ENCODE measurements at places on chromosomes 2 and 18.

DNA sequence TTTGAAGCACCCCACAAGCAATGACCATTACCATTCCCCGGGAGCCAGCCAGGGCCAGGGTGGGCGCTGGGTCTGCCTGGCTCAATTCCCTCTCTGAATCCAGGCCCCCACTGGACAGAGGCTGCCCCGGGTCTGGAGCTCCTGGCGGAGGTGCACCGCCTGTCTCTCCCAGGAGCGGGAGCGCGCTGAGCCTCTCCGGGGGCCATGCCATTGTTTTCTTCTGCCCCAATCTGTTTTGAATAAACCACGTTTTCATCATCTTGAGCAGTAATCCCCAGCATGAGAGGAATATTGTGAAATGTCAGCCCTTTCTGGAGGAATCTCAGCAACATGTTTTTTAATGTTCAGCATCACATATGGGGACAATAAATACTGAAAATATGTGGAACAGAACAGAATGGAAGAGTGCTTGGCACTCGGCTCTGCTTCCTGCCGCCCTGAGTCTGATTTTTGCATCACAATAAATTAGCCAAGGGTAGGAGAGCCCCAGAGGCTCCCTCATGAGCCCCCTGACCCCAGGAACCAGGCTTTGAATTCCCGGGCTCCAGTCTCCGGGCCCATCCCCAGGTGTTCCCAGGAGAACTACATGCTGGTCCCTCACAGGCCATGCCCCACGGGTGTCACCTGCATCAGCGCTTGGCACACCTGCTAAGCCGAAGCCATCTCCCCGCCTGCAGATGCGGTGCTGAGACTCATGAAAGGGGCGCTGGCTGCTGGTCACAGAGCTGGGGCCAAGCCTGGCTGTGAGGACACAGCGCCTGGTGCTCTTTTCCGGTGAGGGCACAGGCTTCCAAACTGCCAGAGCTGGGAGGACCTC is 88.8 kb downstream of the INHBB start:
- no peak for DNase-seq

DNA sequence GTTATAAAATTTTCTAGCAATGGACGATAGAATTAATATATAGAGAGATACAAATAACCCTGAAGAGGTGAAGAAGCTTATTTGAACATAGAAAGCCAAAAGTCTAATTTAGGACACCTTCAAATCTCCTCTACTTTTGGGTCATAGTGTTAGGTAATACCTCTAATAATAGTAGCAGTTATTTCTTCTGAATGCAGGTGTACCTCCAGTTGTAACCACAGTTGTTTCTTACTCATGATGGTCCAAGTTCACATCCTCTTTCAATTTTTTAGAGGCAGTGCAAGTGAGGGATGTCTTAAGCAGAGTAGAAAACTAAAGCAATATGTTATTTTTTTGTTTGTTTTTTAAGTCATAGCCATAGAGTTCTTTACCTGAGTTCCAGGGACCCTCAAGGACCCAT is 429.5 kb downstream of the CCDC85A start:
- no peak for DNase-seq

- peak; percentile 100 for DNase-seq
These were observed 26.8 kb downstream of the SERPINB4 start for GRCh38 chr18:63617049-63617914.

DNA sequence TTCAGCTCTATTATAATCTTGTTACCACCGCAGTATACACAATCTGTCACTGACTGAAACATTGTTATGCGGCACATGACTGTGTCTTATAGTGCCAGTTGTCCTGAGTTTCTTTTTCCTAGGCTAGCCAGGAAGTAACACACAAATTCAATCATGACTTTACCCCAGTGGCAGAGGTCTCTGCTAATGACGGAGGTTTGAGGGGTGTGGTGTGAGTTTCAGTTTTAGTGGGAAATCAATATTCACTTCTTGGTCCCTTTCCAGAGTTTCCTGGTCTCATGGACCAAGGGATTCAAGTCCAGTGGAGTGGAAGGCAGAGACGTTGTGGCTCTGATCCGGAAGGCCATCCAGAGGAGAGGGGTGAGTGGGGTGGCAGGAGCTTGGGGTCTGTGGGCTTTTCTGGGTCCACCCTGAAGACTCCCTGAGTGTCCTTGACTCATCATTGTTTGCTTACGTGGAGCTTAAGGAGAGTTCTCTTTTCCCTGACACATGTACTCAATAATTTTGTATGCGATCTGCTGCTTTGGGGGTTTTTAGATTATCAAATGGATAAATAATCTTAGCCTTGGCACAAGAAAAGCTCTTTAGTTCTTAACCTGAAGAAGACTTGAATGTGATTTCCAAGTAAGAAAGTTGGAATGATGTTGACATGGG is 39.2 kb downstream of the HK2 start:
- no peak for DNase-seq

- no peak for DNase-seq
These were observed 262.5 kb downstream of the KCNJ3 start for GRCh38 chr2:154960802-154961583.

Data from NCI-H69 (cell line).